ENCODE measurements at places on chromosomes 12 and 14.
A peak's percentile ranks its signal among the peaks of the same experiment; 100 is the strongest.

GRCh38 chr12:100520048-100520769 lies 46.5 kb downstream of the NR1H4 start:
- DNase-seq, result no peak

- no peak for DNase-seq
These were observed 263.9 kb downstream of the KTN1 start for GRCh38 chr14:55843718-55844403.

DNA sequence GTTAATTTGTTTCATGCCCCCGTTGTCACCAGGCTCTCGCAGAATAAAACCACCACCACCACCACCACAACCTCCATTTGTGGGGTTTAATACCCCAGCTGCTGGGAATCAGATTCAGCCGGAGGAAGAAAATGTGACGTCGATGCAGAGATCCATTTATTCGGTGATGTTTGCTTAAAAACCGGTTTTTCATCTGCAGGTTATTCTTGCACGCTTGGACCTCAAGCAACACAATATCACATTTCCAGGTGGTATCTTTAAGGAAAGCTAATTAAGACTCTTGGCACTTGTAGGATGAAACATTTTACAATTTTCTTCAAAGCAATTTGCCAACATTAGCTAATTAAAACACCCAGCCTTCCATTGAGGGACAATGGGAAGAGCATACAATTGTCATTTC lies 39.8 kb downstream of the SPRING1 start:
- no peak for DNase-seq

GRCh38 chr14:65101631-65102440 lies 481 bp downstream of the MAX start:
- DNase-seq, result peak; percentile 21

GRCh38 chr12:90978117-90978770 lies 23.3 kb upstream of the CCER1 start:
- DNase-seq, result no peak

DNA sequence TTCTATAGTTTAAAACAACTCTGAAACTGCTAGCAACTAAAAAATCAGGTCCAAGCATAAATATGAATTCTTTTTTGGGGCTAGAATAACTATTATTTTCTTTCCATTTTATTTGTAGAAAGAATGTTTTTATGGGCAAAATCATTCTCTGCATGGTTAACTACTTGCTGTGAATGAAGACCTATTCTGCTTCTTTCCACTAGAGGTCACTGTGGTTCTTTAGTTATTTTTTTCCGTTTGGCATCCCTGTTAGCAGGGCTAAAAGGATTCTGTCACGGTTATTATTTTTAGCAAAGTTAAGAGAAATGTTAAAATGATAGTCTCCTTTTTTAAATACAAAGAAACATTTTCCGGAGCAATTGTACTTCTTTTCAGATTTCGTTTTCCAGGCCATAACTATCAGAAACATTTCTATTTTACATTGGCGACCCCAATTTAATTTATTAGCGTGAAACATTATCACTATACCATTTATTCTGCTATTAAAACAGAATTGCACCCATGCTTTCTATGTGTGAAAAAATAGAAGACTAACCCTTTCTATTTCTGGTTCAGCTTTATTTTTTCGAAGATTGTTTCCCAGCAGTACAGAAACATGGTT lies 404.8 kb downstream of the ATP23 start:
- no peak for DNase-seq

DNA sequence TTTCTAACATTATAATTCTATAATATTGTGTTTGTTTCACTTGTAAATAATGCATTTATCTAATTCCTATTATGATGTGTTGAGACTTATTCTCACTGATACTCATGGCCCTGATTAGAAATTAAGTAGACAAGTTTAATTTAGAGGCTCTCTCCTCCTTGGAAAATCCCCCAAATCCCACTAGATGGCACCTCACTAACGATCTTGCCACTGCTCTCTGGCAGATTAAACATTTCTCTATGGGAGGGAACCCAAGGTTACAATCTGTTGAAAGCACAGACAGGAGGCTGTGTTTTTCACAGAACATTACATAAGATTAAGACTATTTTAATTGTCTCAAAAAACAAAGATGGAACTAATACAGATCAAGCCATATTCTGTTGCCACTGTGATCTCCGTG lies 318.7 kb downstream of the LRFN5 start:
- no peak for DNase-seq

- DNase-seq, result peak; percentile 8
These were observed 727 bp downstream of the LDHB start for GRCh38 chr12:21656905-21657325.

DNA sequence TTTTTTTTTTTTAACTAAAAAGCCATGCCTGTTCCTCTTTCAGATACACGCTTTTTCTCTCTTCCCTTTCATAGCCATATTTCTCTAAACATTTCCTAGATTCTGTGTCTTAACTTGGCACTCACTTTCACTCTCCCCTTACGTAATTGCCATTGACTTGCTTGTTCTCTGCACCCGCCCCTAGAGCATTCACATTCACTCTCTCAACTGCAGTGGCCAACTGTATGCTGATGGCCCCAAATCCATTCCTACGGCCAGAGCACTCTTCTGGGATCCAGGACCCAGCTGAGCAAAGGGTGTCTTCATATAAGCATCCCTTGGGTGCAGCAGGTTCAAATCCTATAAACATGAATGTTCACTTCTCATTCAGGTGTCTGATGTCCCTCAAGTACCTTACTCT lies 59.5 kb downstream of the CKB start:
- DNase-seq, result no peak

- no peak for DNase-seq
These were observed 75.9 kb downstream of the TMTC1 start for GRCh38 chr12:29707846-29708245.

DNA sequence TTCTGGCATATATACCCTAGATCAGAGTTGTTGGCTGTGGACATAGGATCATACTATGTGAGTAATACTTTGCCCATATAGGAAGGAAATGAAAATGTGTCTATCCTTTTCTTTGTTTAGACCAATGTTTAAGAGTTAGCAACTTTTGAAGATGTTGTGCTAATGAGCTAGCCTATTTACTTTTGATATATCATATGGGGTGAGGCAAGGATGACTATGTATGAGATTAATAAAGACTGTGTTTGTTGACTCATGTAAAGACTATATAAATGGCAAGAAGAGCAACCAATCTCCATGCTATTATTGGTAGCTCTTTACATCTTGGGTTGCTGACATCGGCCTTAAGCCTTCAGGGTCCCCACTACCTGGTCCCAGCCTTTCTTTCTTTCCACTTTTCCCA lies 289.4 kb downstream of the CCDC91 start:
- DNase-seq, result no peak

GRCh38 chr12:125331342-125332052 lies 266.3 kb downstream of the AACS start:
- no peak for DNase-seq

- DNase-seq, result no peak
These were observed 416.6 kb downstream of the GLT1D1 start for GRCh38 chr12:129269756-129270495.

DNA sequence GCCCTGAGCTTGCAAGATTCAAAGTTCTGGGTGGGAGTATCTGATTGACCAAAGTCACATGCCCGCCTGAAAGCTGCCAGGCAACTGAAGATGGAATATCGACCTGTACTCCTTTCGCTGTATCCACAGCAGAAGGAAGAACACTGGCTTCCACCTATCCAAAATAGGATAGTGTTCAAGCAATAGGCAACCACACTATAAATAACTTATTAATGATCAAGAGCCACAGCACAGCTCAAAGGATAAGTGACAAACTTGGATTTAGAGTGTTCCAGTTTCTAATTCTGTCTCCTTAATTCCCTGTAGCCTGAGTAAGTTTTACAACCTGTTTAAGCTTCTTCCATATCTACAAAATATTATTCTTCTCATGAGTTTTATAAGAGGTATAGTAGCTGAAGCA lies 89.9 kb downstream of the TAOK3 start:
- no peak for DNase-seq

GRCh38 chr14:60760644-60761364 lies 26.2 kb downstream of the MNAT1 start:
- DNase-seq, result no peak

All from stimulated activated CD4-positive, alpha-beta T cell treated with anti-CD3 and anti-CD28 coated beads, TNF-alpha, amount 100 ng/mL, for 4 hours (primary cell).